NCI-H1417 treated with DMSO at 0.1 percent for 48 hours (cell line): ENCODE measurements at places on chromosomes 1 and 21.

GRCh38 chr1:14138687-14139086 lies 438.7 kb downstream of the PRDM2 start:
- no peak for DNase-seq

GRCh38 chr1:212691561-212692071 lies 8.0 kb downstream of the BATF3 start:
- no peak for DNase-seq

DNA sequence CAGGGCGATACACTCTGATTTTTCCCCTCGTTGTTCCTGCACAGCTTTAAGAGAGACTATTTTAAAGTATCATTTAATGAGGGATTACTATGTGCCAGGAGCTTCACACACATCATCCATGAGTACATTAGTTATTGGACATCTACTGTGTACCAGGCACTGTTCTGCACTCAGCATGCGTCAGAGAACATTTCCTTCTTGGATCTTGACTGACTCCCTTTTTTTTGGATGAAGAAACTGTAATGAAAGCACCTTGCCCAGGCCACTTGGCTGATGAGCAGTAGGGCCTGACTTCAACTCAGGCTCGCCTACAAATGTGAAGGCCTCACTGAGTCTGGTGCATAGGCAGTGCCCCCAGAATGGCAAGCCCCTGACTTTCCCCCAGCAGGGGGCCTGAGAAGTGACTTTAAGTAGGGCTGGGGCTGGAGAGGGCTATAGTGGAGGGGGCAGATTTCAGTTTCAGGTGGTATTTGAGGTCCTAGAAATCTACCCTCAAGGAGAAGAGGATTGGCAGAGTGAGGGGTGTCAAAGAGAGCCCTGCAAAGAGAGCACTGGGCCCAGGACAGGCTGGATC lies 50.0 kb downstream of the PTPRU start:
- DNase-seq = no peak

DNA sequence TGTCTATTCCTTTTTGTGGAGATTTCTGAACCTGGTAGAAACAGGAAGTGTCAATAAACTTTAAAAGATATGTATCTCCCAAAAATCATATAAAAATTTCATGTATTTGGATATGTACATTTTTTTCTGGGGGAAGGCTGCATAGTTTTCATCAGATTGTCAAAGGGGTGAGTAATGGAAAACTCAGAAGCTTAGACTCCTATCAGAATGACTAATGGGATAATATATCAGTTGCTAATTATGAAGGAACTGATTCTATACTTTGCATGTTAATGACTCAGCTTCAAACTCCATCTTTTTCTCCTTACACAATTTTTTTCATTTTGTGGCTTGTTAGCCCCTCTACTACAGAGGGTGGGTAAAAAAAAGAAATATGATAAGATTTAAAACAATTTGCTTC lies 55.9 kb downstream of the GON4L start:
- no peak for DNase-seq

DNA sequence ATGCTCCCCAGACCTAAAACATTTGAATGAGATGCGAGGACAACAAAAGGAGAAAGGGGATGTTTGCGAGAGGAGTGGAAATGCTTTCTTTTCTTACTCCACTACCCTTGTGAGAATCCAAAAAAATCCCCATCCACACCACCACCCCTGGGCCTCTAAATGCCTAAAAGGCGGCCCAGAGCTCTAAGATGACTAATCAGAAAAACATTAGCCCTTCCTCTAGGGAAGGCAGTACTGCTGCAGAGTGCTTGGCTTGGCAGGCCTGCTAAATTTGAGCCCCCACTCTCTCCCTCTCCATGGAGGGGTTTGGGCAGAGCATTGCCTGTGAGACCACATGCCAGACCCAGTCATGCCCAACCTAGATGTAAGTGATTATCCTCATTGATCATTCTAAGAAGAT lies 347.9 kb downstream of the USH2A start:
- DNase-seq = no peak
